ENCODE measurements at places on chromosomes 2 and 18. TPM values are rescaled to one million over a fixed set of nuclear protein-coding genes. Genes with fewer than 3 reads are reported as not detected.

IFT172 gene
- total RNA-seq = 18.5 TPM

POMC gene
- total RNA-seq = not detected

HYCC2 gene
- total RNA-seq = 13.0 TPM

PDE1A gene
- total RNA-seq = not detected

STRN gene
- 14.9 TPM for total RNA-seq

SKA1 gene
- 2.0 TPM for total RNA-seq

ACVR1C gene
- not detected for total RNA-seq

HOXD12 gene
- total RNA-seq = 0.22 TPM

ZAP70 gene
- total RNA-seq = not detected

FAM237A gene
- total RNA-seq = not detected

TMEM37 gene
- total RNA-seq = 0.29 TPM

PLEKHH2 gene
- 1.1 TPM for total RNA-seq

CRYGB gene
- not detected for total RNA-seq

SLC23A3 gene
- total RNA-seq = 1.1 TPM
